Activated CD4-positive, alpha-beta T cell treated with anti-CD3 and anti-CD28 coated beads for 1 hour (primary cell): ENCODE measurements at places on chromosomes 4 and X.
A peak's percentile ranks its signal among the peaks of the same experiment; 100 is the strongest.

DNA sequence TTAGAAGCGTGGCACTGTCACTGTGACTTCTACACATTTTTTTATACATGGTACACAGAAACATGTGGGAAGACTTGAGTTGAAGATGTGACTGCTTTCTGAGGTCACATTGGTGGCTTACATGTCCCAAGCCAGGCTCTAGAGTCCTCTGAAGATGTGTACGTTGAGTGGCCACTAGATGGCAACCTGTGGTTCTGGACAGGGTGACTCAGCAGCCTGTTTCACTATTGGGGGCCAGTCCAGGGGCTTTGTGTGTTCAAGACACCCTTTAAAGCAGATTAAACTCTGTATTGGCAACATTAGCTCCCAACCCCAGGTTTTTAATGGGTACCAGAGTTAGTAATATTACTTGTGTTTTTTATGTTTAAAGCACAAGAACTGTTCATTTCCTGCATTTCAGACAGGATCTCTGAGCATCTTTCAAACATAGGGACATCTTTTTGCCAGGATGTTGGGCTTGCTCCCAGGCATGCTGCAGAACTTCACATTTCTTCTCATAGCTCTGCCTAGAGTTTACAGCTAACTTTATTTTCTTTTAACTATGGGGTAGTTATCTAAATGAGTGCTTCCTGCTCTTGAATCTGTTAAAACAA is 53.0 kb downstream of the DCUN1D4 start:
- peak; percentile 22 for DNase-seq

DNA sequence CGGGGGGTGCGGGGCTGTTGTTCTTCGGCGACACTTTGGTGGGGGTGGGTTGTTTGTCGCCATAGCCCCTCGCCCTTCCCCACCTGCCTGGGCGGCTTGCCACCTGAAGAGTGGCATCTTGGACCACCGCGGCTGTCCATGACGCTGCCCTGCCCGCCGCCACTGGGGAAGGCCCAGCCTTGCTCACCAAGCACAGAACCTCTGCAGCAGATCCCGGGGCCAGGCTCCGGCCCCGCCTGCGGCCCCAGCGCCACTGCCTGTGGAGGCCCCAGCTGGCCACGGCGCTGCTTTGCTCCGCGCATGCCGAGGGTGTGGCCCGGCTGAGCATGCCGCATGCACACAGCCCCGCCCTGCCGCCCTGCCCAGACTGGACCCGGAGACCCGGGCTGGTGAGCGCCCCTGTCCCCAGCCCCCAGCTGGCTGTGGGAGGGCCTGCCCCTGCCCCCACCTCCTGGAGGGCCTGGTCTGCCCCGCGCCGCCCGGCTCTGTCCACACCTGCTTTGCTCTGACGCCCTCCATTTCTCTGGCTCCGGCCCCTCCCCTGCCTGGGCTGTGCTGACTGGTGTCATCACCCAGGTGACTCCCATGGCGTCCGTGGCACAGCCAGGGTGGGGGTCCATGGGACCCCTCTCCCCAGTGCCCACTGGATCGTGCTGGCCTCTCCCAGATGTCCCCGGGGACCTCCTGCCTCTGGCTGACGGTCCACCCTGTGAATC is 5.3 kb downstream of the NAT8L start:
- DNase-seq, result no peak

DNA sequence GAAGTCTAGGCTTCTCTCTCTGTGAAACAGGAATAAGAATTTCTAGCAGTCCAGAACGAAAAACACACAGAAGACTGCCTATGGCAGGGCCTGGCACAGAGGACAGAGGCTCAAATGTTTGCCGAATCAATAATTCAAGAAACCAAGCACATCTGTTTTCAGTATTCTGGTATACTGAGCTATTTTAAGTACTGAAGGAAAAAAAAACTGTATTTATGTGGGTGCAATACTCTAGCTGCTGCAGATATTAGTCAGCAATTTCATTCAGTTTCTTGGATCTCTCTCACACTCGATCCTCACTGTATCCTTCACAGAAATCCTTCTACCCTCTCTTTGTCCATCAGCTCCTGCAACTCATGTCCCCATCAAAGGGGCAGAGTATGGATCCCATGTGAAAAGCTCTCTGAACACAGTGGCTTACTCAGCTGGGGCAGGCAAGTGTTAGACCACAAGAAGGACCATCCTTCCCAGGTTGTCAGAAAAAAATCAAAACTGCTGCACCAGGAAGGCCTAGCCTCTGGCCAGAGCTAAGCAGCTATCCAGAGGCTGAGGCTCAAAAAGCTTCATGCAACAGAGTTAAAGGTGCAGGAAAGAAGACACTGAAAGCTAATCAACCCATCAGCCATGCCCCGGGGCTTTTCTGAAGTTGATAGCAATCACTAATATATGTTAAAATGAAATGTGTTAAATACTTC is 9.1 kb upstream of the USO1 start:
- no peak for DNase-seq

DNA sequence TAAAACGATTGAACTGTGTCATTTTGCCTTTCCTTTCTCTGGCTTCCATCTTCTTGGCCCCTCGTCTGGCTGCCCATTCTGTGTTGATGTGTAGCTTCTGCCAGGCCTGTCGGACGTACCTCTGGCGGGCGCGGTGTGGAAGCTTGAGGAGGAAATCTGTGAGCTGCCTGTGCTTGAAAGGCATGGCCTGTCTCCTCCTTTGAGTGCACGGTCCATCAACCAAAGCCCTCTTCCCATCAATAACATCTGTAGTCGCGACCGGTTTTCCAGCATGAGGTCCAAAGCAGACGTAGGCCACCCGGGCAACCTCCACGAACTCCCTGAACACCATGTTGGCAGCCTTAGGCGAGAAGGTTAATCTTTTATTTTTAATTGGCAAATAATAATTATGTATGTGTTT is 202.7 kb downstream of the CRLF2 start:
- DNase-seq, result no peak

DNA sequence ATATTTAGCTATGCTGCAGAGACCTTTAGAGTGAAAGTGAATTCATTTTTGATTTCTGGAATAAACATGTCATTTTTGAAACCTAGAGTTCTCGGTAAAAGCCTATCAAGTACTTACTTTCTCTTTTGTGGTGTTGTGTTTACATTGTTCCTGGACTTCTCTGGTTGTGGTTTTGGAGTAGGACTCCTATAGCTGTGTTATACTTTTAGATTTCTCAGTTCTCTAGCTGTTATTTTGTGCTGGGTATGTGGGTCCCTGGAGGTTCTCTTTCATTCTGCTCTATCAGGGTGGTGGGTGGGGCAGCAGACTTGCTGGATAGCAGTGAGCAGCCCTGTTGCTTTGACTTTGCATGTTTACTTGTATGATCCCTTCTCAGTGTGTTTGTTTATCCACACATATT is 25.6 kb upstream of the MSMO1 start:
- DNase-seq, result no peak

DNA sequence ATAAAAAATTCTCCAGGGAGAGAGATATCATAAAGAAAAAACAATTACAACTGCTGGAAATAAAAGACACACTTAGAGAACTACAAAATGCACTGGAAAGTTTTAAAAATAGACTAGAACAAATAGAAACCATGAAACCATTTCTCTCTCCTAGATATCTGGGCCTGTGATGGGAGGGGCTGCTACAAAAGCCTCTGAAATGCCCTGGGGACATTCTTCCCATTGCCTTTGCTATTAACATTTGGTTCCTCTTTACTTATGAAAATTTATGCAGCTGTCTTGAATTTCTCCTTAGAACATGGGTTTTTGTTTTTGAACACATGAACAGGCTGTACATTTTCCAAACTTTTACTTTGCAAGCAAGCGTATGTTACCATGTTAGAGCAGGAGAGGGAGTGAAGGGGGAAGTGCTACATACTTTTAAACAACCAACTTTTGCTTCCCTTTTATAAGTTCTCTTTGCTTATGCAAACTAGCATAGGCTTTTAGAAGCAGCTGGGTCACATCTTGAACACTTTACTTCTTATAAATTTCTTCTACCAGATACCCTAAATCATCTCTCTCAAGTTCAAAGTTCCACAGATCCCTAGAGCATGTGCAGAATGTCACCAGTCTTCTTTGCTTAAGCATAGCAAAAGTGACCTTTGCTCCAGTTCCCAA is 47.9 kb upstream of the PACRGL start:
- DNase-seq, result no peak

- DNase-seq, result no peak
Measured at GRCh38 chrX:100447655-100448397, 37.8 kb upstream of the PCDH19 start.

DNA sequence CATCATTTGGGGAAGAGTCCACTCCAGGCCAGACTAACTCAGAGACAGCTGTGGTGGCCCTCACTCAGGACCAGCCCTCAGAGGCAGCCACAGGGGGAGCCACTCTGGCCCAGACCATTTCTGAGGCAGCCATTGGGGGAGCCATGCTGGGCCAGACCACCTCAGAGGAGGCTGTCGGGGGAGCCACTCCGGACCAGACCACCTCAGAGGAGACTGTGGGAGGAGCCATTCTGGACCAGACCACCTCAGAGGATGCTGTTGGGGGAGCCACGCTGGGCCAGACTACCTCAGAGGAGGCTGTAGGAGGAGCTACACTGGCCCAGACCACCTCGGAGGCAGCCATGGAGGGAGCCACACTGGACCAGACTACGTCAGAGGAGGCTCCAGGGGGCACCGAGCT is 3.3 kb upstream of the ERAS start:
- DNase-seq, result no peak

GRCh38 chrX:34371754-34372153 is 239.6 kb upstream of the FAM47A start:
- DNase-seq, result no peak

DNA sequence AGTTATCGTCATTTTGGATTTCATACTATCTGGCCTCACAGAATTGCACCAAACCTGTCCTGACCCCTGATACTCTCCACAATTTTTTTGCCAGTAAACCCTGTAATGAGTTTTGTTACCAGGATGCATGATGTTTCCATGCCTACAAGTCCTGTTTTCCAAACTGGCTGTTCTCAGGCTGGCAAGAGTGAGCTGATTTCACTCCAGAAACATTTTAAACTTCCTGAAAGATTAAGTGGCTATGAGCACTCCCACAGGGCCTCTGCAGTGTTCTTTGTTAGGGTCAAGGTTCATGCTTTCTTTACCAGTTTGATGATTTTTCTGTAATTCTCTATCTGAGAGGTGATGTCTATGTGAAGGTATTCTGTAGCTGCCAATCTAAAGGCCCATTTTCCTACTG is 31.7 kb upstream of the PDLIM3 start:
- no peak for DNase-seq
